ENCODE measurements at places on chromosomes 3 and 15.

- no peak for DNase-seq
Measured at GRCh38 chr3:142210144-142210543, 15.2 kb downstream of the GK5 start.

GRCh38 chr3:131526801-131527347 lies 24.1 kb upstream of the MRPL3 start:
- DNase-seq, result no peak

DNA sequence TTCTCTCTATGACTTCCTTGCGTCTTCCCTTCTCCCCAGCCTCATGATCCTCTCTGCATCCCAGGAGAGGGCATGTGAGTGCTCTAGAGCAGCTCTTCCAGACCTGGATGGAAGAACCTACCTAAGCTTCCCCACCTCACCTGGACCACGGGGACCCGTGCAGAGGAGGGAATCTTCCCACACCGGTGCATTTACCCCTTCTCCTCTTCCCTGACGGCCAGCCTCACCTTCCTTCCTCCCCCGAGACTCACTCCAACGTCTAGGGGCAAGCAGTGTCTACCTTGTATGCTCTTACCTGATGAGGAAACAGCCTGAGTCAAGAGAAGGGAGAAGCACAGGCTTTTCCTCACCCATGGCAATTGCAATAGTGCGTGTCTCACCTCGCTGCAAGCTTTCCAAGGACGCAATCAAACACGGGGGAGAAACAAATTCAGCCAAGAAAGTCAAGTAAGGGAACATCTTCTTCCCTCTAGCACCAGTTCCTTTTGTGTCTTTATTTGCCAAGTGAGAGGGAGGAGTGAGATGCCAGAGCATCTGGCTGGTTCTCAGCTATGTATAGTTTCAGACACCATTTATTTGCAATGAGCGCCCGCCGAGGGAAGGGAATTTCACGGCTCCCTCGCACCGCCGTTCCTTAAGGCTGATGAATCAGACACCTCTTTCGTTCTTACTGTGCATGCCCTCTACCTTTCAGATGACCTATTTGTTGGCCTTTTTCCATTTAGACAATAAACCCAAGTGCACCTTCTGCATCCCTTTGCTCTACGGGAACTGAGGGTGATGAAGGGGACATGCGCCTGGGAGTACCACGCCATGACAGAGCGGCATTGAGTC lies 1.8 kb upstream of the CCR9 start:
- DNase-seq, result no peak

DNA sequence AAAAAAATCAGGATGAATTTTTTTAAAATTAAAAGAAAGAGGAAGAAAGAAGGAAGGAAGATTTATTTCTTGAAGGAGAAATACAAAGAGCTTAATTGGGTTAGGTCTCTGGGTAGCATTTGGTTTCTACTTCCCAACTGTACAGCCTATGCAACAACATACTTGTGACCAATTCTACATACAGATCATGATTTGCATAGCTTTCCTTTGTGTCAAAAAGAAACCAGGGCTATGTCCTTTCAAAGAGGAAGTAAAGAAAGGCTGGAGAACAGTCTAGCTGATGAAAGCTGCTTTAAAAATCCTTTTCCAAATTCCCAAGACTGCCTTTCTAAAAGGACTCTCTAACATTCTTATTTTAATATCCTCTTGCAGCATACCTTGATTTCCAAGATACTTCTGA lies 6.1 kb upstream of the HGD start:
- DNase-seq, result no peak

GRCh38 chr3:31246293-31247062 lies 286.2 kb upstream of the STT3B start:
- no peak for DNase-seq

DNA sequence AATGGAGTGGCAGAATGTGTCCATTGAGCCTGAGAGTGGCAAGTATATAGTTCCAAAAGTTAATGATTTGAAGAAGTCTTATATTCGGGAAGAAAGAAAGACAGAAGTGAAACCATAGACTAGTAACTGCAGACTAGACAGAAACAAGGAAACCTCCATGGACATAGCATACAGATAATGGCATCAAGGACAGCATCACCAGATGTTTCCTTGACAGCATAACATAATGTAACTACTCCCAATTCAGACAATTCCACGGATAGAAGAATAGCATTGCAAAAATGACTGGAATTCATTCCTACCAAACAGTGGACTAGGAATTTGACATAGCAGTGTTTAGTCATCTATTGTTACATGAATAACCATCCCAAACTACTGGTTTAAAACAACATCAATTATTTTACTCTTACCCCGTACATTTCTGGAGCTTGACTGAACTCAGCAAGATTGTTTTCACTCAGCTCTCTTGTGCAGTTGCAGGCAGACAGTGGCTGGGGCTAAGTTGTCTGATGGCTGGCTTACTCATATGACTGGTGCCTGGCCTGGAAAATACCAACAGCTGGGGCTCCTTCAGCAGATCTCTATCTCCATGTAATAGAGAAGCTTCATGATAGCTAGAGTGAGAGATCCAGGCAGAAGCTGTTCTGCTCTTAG lies 109.7 kb upstream of the GADL1 start:
- DNase-seq, result peak; percentile 15

GRCh38 chr3:56979791-56980190 lies 80.7 kb upstream of the SPATA12 start:
- no peak for DNase-seq

GRCh38 chr15:69692342-69692741 lies 239.7 kb downstream of the RPLP1 start:
- no peak for DNase-seq

DNA sequence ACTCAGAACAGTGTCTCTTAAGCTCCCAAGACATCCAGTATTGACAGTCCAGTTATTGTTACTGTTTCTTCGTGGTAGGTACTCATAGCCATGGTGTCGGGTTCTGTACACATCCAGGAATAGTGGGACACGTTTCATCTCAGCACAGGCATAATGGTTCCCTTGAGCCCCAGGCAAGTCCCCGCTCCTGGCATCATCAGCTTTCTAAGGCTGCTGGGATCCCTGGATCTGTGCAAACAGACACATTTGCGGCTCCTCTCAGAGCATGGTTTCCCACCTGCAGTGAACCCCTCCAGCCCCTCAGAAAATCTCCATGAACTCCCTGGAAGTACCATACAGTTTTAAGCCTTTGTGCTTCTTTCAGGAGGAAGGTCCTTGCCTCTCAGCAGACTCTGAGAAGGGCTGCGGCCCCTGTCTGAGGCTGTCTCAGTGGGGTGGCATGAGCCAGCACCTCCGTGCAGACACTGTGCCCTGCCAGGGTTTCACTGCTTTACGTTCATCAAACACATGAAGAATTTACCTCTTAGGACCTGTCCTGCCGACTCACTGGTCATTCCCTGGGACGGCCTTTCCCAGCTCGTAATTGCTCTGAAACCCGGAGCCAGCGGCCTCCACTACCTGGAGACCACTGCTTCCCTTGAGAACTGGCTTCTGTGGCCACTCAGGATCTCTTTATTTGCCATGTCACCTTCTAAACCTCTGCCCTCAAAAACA lies 124.9 kb downstream of the LRRK1 start:
- DNase-seq, result no peak

GRCh38 chr15:80570553-80570952 lies 124.6 kb upstream of the ABHD17C start:
- no peak for DNase-seq

- DNase-seq, result no peak
Measured at GRCh38 chr3:127446756-127447155, 143.8 kb downstream of the TPRA1 start.

DNA sequence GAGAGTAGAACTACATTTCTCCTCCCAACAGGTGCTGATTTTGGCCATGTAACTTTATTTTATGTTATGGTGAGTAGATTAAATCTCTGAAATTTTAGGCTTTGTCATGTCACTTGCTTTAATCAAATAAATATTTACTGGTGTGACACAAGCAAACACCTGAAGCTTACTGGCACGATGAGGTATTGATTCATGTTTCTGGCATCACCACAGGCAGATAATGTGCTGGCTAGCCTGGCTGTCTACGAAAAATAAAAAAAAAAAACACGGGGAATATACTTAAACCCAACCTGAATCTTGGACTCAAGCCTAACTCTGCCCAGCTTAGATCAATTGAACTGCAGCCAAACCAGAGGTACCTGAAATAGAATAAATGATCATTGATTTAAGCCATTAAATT lies 65.6 kb upstream of the CADM2 start:
- DNase-seq, result no peak

DNA sequence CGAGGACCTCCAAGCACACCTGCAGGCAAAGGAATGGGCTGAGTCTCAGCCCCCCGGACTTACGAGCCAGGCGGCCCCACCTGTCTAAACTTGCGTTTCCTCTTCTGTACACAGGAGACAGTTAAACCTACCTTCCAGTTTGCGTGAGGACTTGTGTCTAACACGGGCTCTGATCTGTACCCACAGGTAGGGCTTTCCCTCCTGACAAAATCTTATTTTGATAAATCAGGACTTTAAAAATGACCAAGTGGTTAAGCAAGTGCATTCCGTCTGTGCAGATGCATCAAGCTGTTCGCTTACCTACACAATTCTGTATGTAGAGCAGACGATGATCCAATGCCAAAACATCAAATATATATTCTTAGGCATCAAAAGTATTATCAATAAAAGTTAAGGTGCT lies 238.0 kb downstream of the XXYLT1 start:
- no peak for DNase-seq

- no peak for DNase-seq
Measured at GRCh38 chr3:185423178-185423577, 60.2 kb downstream of the MAP3K13 start.

DNA sequence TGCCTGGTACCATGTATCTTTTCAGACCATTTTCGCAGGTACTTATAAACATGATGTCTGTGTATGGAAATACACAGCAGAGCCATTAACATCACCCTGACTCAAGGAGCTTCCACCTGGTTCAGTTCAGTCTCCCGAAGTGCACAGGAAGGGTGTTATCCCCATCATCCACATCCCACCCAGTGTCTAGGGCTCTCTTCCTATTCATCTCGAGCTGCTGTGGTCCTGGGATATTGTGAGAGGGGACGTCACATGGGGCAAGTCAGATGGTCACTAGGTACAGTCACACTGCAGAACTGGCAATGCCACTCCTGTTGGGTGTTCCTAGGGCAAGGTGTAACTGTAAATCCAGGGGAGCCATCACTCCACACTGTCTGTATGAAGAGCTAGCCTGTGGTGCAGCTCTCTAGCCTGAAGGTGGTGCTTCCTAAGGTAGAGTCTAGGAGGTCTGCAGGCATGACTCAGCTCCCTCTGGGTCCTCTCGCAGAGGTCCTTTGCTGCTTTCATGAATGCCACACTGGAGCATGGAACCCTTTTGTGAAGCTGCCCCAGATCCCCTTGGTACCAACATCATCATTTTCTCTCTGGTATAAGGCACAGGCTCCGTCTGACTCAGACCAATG lies 13.9 kb downstream of the ISLR2 start:
- DNase-seq, result no peak

- DNase-seq, result peak; percentile 5
Measured at GRCh38 chr3:108133048-108133369, 42.2 kb upstream of the CD47 start.

GRCh38 chr3:52444860-52445793 lies at the start of gene SEMA3G:
Gene SEMA3G (minus strand): TSS chr3:52445103. CDS start chr3:52445027, 76 bp downstream.
- DNase-seq, result no peak

- peak; percentile 15 for DNase-seq
Measured at GRCh38 chr3:148075771-148076716, 621.7 kb upstream of the AGTR1 start.

GRCh38 chr15:28929200-28929599 lies 43.4 kb downstream of the APBA2 start:
- DNase-seq, result no peak

GRCh38 chr3:57169108-57169507 lies 4.0 kb upstream of the IL17RD start:
- DNase-seq, result no peak

- no peak for DNase-seq
Measured at GRCh38 chr3:141272906-141273662, 41.5 kb downstream of the PXYLP1 start.

DNA sequence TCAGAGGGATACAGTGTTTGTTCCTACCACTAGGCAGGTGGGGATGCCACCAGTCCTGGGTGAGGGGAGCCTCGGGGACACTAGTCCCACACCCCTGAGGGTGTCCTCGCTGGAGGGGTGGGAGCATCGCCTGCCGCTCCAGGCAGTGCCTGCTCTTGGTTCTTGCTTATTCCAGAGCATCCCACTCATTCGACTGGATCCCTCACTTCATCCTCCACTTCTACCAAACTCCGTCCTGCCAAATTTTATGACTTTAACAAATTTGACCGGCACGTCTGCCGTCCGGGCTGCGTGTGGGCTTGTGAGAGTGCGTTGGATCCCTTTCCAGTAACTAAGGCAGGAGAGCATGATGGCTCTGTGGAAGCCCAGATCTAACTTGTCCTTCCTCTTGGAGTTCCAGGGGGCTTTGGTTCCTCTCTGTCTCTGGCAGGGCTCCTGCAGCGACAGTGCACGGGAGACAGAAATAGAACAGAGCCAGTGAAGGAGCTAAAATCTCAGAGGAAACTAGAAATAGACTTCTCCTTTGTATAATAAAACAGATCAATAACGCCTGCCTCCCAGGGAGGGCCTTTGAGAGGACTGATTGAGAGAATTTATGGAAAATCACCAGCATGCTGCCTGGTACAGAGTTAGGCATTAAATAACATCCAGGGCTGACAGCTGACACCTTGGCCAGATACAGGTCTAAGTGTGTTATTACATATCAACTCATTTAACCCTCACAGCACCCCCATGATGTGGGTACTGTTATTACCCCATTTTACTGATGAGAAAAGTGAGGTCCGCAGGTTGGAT lies 34.5 kb downstream of the MGLL start:
- no peak for DNase-seq

DNA sequence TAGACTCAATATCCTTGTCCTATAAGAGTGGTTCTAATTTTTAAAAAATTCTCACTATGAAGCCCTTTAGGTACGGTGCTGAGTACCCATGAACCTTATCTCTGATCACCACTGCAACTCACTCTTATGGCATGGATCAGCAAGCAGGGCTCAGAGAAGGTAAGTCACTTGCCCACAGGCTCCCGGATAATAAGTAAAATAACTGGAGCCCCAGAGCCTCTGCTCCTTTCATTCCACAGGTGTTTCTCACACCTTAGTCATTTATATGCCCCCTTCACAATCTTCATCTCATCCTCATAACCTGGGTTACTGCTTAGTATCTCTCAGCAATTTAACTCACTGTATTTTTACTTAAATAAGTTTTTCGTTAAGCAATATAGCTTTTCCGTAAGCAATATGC lies 28.4 kb upstream of the AKAP13 start:
- no peak for DNase-seq

DNA sequence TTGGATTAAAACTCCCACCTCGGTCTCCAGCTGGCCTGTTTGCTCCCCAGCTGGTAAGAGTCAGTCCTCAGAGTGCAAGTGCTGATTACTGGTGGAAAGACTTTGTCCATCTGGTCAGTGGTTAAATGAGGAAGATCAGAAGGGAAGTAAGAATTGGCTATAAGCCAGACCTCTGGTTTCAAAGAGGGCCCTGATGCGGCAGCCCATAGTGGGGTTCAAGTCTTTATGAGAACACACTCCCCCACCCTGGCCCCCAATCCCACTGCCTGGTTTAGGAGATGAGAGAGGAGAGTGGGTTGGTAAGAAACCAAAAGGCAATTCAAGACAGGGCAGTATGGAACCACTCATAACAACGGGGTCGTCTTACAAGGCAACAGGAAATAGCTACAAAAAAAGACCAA lies 65.0 kb downstream of the FRMD4B start:
- DNase-seq, result no peak

GRCh38 chr3:25854635-25855034 lies 64.7 kb downstream of the OXSM start:
- DNase-seq, result peak; percentile 9

GRCh38 chr3:107227091-107227490 lies 150.1 kb upstream of the CCDC54 start:
- DNase-seq, result no peak

Data from HTR-8/SVneo (cell line).